ENCODE measurements at places on chromosomes 16 and 17.

DNA sequence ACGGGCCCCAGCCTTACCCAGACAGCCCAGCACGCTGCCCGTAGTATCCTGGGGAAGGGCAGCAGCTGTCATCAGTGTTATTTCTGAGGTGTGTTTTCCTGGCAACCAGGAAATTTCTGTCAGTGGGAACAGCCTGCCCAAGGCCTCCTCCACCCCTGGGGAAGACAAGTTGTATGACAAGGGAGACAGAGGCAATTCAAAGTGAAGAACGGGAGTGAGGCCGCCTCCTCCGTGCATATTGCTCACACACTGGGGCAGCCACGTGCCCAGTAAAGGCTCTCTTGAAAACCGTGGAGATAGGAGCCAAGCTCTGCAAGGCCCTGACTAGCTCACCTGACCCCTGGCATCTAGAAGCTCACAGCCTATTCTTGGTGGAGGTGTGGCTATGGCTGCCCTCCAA lies 57.6 kb downstream of the RAI1 start:
- no peak for DNase-seq

DNA sequence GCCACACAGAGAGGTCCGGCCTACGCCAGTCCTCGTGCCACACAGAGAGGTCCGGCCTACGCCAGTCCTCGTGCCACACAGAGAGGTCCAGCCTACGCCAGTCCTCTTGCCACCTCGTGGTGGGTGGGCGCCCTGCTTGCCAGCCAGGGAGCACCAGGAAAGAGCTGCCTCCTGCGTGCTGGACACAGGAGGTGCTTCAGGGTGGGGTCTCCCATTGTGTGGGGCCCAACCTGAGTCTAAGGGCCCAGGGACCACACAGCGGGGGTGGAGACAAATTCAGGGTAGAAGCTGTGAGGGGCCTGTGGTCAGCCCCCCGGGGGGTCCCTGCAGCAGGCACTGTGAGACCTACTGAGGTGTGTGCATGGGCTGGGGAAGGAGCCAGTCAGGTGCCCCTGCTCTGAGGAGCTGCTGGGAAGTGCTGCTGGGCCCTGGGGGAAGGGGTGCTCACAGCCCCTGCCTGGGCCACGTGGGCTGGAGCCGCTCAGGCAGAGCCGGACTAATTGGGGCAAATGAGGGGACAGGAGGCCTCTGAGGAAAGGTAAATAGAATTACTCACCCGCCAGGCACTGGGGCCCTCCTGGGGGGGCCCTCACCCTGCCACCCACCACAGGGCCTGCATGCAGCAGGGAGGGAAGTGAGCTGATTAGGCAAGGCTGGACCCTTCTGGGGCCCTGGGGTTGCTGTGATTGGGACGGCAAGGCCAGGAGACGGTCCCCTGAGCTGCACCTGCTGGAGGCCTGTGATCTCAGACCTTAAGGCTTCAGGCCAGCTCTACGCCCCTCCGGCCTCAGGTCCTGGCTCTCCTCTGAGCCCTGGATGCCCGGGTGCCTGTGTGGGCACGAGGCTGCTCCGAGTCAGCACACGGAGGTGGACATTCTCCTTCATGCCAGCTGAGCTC lies 11.0 kb downstream of the GCGR start:
- no peak for DNase-seq

DNA sequence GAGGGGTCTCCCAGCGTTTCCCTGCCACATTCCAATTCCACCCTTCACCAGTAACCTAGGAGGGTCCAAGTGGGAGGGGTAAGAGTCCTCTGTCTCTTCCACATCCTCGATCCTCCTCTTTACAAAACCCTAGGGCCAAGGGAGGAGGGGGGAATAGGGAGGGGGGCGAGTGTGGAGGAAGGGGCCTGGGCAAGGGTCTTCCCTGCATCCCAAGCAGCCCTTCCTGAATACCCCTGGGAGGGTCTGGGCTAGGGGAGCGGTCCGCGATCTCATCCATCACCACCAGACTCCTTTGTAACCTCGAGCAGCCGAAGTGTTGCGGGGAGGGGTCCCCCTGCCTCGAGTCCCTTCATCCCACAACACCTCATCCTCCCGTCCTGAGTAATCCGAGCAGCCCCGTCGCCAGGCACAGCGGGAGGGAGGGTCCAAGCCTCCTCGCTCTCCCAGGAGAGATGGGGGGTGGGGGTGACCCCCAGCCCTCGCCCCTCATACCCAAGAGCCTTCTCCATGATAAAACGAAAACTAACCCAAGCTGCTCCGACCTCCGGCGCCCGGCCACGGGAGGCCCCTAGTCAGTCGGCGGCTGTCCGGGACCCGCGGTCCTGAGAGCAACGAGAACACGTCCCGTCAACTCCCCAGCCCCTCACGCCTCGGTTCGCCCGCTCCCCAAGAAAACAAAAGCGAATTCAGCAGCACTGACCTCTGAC lies 502 bp downstream of the SMPD3 start:
- DNase-seq: no peak

GRCh38 chr17:49616086-49616485 lies 40.4 kb downstream of the NXPH3 start:
- DNase-seq: no peak

DNA sequence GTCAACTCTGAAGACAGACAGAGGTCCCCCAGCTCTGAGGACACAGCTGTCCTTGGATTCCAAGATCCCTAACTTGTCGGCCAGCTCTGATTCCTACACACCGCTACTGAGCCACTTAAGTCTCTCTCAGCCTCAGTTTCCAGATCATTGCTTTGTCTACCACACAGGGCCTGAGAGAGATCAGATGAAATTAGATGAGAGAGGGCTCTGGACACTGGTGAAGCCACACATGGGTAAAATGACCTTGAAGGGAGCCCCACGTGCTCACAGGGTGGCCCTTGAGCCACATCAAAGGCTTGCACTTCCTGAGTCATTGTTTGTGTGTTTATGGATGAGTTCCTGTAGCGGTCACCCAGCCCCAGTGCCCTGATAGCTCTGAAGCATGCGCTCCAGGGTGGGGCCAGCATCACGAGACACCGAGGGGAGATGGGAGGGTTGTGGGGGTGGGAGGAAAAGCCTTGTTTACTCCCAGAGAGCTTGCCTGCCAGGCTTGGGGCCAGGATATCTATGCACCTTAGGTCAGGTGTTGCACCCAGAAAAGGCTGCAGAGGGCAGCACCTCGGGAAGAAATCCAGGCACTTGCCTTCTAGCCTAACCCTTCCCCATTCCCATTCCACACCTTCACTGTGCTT lies 32.7 kb upstream of the SLC6A2 start:
- DNase-seq: no peak

DNA sequence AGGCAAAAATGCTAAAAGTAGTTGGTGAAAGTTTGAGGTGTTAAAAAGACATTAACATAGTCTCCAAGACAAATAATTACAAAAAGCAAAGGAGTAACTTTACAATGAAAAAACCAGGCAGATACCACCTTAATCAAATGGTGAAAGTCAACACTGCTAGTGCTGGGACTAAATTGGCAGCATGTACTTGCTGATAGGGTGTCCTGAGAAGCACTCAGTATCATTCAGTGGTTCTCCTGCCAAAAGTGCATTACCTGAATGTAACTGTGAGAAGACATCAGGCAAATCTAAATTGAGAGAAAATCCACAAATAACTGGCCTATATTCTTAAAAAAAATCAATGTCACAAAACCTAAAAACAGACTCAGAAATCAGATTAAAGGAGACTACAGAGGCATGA lies 8.0 kb downstream of the KIAA0753 start:
- DNase-seq: no peak

DNA sequence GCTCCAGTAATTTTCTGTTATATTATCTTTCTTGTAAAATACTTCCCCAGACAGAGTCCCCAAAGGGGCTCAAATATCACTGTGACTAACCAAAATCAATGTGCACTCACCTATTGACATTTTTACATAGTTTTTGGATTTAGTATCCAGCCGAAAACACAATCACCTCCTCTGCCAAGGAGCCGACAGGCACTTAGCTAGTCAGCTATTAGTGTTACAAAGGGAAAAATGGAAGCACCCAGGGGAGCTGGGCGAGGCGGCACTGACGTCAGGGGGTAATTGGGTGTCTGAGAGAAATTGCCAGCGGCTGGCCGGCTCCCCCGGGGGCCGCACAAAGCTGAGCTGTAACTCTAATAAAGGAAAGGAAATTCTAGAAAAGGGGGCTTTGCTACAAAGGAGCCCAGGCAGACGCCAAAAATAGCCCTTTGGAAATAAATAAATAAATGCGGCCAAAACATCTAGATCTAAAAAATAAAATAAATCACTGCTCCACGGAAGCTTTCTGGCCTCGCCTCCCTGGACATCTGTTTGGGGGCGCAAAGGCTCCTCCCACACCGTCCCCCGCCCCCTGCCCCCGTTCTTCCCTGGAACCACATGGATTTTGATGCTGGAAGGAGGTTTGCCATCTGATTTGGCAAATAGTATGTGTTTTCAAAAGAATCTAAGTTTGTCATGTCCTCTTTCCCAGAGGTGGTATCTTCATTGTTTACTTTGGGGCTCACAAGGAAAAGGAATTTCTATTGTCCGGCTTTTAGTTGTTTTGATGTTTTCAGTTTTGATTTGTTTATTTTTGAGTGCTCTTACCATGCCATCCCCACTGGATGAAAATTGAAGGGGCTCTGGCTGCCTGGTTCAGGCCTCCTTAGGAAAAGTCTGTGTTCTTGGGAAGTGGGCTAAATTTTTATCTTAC lies 156.7 kb downstream of the ZNF423 start:
- DNase-seq: no peak

- DNase-seq: no peak
Measured at GRCh38 chr16:7938175-7938574, 605.5 kb downstream of the RBFOX1 start.

DNA sequence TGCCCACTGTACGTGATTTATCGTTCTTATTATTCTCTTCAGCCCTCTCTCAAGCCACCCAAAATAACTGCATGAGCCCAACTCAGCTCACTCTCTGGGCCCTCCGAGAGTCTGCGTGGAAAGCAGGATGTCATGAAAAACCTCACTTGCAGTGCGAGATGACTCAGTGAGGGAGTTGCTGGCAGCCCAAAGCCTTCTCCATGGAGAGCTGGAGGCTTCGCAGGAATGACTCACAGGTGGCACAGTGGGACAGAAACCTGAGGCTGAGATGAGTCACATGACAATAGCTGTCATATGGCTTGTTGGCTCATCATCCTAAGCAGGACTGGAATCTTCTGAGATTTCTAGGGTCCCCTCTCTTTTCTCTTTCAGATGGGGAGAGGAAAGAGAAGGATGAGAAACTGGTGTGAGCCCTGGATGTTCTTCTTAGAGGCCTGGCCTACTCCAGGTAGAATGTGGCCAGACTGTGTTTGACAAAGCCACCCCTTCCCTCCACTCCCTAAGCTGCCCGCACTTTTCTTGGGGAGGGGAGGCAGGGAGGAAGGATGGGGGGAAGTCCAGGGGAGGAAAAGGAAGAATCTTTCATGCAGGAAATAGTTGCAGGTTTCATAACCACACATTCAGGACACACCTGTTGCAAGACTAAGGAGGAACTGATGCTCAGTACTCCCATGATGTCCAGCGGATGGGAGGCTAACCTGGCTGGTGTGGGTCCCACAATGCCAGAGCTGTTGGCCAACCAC lies 160.6 kb upstream of the RPL38 start:
- DNase-seq: no peak

DNA sequence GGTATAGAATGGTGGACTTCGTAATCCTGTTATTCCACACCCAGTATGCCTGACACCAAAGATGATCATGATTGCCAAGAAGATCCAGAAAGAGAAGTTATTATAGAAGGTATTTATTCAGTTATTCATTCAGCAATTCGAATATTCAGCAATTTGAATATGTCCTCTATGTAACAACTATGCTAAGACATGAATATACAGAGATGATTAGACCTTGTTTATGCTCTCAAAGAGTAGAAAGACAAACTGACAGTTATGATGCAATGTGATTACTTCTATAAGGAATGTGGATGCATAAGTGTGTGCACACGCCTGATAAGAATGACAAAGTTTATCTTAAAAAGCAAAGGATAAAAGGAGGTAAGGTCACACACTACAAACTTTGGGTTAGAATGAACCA lies 218.1 kb downstream of the CDH11 start:
- no peak for DNase-seq

DNA sequence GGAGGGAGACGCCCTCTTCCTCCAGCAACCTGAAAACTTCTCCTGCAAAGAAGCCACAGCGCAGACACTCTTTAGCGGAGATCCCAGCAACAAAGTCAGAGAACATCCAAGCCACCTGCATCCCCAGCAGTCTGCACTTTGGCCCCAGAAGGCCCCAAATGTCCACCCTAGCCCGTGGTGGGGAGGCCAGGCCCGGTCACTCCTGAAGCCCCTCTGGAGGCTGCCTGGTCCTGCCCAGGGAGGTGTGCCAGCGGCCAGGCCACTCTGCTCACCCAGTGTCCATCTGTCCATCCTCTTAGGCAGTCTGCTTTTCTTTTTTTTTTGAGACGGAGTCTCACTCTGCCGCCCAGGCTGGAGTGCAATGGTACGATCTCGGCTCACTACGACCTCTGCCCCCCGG lies 5.4 kb downstream of the HAGHL start:
- DNase-seq: no peak

GRCh38 chr16:88504489-88505404 lies 51.7 kb downstream of the ZFPM1 start:
- DNase-seq: no peak

GRCh38 chr16:1790611-1791255 lies 2.8 kb downstream of the IGFALS start:
- no peak for DNase-seq

GRCh38 chr17:43573579-43574321 lies 27.6 kb upstream of the ETV4 start:
- DNase-seq: no peak

DNA sequence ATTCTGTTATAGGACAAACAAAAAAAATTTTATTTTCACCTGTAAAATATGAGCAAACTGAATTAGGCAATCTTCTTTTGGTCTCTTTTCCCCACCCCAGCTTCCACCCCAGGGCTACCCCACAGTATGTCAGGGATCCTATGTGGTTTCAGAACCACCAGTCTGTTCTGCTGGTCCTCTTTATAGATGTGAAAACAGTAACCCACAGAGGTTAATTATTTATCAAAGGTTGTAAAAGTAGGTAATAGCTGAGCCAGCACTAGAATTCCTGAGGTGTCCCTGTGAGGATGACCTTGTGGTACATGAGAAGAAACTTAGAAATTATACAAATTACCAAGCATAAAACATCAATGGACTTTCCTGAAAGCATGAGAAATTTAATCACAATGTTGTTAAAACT lies 428.7 kb downstream of the CNTNAP4 start:
- no peak for DNase-seq

DNA sequence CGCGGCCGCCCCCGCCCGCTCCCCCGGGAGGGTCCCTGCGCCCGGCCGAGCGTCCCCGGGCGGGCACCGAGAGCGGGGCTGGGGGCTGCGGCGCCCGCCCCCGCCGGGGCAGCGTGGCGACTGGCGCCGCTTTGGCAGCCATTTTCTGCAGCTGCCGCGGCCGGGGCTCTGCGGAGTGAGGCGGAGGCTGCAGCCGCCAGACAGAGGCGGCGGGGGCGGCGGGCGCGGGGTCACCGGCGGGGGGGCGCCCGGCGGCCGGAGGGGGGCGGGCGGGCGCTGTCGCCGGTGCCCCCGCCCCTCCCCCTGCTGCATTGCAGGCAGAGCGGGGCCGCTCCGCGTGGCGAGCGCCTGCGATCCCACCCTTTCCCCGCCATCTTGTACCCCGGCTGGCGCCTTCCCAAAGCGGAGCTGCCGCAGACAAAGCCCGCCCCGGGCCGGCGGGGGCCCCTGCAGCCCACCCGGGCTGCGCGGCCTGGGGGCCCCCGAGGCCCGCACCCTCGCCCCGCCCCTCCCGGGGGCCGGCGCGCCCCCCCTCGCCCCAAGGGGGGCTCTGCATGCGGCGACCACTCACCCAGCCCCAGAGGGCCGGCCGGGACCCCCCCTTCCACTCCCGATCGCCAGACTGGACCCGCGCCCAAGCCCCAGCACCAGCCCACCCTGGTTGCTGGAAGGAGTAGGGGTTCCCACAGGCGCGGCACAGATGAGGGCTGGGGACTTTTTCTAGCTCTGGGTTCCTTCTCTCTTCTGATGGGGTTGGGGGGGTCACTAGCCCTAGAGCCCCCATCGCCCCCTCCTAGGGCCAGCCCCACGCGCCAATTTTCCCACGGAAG lies 16.6 kb upstream of the CBX8 start:
- peak; percentile 30 for DNase-seq

Measured in B cell (primary cell).